ENCODE measurements at places on chromosomes 2 and 18.

DNA sequence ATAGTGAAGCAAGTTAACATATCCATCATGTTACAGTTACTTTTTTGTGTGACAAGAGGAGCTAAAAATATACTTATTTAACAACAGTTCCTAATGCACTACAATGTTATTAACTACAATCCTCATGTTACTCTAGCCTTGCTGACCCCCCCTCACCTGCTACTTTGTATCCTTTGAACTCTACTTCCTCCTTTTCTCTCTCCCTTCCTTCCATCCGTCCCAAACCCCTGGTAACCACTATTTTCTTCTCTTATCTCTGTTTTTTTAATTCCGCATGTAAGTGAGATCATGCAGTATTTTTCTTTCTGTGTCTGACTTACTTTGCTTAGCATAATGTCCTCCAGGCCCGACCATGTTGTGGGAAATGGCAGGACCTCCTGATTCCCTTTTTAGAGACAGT lies 59.4 kb downstream of the NPAS2 start:
- DNase-seq, result no peak

GRCh38 chr18:5963267-5963666 lies 67.9 kb upstream of the TMEM200C start:
- DNase-seq, result no peak

DNA sequence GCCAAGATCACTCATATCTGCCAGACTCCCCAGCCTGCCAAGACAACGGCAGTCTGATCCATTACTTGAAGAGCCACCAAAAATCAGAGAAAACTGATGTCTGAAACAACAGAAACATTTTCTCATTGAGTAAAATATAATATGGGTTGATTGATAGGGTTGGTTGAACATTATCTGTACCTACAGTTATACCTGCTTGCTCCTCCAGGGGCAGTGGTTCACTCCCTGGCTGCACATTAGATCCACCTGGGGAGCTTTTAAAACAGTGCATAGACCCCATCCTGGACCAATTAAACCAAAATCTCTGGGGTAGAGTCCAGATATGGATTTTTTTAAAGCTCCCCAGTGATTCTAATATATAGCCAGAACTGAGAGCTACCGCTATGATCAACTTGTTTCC lies 43.6 kb upstream of the SLC14A2 start:
- no peak for DNase-seq

DNA sequence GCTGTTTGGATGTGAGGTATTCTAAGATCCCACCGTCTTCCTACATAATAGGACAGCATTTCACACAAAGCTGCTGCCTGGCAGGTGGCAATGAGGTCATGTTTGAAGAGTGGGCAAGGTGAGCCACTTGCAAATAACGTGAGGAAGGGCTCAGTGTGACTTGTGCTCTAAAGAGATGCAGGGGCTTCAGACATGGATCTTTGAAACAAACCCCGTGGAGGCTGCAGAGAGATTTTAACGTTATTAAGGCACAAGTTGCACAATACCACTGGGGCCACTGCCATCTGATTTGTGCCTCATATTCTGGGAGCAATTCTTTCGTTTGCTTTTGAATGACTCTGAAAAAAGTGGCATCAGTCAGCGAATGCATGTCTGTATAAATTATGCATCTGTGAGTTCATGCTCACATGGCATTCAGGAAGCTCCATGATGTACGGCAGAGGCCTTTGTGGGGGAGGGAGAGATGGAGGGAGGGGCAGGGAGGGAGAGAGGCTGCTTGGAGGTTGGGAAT lies 362.0 kb downstream of the SOX11 start:
- no peak for DNase-seq

- DNase-seq, result no peak
These were observed 32.6 kb downstream of the ANKMY1 start for GRCh38 chr2:240524963-240525718.

Measured in foreskin melanocyte (primary cell).